Tibial nerve (tissue), 4 donors: ENCODE measurements at places on chromosomes 2 and 18. TPM values are rescaled to one million over a fixed set of nuclear protein-coding genes. Genes with fewer than 3 reads are reported as not detected.

Gene KIAA1328
- 23.4 TPM for total RNA-seq

Gene GREB1L
- 17.8 TPM for total RNA-seq

DNA sequence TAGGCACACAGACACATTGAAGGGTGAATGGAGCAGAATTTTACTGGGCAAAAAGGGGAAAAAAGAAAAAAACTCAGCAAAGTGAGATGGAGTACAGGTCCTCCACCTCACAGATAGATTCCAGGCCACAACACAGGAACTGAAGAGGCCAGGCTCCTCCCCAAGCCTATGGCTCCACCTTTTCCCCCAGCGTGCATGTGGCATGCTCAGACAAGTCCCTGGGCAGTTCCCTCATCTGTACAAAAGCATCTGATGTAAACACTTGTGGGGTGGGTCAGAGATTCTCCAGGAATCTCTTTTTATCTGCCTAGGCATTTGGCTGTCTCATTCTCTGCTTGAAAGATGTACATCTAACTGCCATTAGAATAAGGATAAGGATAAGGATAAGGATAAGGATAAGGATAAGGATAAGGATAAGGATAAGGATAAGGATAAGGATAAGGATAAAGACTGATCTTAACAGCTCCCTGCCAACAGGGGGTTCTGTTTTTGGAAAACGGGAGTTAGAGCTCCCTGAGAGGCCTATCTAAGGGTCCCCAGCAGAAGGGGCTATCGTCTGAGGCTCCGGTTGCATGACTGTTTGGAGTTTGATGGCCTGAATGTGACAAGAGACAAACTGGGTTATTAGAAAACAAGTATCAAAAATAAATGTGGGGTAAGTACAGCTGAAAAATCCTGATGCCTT is 17.2 kb upstream of the ASXL3 start:
- H3K4me3 ChIP-seq = no peak overlapping the region
- DNase-seq = no peak
- H3K27me3 ChIP-seq = no peaks in the 10 kb centered on the region
- no peaks in the 10 kb centered on the region for H3K36me3 ChIP-seq

DNA sequence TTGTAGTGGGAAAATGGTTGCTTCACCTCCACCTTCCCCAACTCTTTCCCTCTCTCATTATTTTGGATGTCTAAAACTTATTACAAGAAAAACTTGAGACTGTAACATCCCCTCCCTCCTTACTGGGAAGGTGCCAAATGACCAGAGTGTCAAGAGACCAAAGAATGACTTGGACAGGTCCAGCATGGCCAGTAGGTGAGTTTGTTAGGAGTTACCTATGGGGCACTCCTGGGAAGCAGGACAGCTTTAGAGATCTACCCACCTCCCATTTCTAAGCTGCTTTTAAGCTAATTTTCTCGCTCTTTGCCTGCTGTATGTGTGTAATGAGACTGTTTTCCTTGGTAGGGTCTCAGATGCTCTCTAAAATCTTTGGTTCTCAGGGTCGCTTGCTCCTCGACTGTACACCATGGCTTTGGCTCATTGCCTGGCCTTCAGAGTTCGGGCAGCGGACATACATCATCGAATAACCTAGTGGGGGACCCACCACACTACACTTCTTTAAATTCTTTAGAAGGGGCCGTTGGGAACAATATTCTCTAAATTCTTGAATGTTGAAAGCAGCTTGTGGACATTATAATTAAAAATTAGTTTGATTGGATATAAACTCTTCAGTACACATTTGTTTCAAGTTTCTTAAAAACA is 45.2 kb downstream of the SLC30A6 start:
- peaks cover 81% of the 10 kb centered on the region for H3K36me3 ChIP-seq
- H3K27ac ChIP-seq = no peak overlapping the region
- no peaks in the 10 kb centered on the region for H3K4me1 ChIP-seq
- no peak for DNase-seq
- H3K27me3 ChIP-seq = no peaks in the 10 kb centered on the region

GRCh38 chr2:102041351-102041750 is 49.6 kb downstream of the IL1R2 start:
- peaks cover 26% of the 10 kb centered on the region for H3K4me1 ChIP-seq
- H3K4me3 ChIP-seq = no peak overlapping the region
- H3K36me3 ChIP-seq = no peaks in the 10 kb centered on the region
- peak overlapping the region; percentile 19 for H3K27ac ChIP-seq
- H3K27me3 ChIP-seq = no peaks in the 10 kb centered on the region

DNA sequence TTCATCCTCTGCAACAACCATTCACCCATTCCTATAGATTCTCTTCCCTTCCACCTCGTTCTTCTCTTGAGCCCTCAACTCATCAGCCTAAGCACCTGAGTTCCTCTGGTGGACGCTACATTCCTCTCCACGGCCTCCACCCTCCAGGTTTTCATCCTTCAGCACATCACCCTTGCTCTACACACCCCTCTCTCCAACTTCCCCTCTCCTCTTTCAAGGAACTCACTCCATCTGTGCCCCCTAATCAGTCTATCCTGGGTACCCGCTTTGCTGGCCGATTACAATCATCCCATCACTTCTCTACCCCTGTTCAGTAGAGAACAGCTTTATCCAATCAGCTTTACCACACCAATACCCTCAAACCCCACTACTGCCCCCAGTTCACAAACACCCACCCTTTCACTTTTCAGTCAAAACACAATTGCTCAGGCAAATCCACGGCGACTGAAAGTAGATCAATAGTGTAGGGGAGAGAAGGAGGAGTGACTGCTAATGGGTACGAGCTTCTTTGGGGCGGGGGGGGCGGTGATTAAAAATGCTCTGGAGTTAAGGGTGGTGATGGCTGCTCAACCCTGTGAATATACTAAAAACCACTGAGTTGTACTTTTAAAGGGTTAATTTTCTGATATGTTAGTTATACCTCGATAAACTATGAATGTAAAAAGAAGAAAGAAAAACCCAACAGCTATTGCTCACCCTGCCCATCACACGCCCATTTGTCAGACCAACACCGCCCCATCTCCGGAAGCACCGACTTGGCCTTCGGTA is 857 bp downstream of the DYM start:
- H3K4me3 ChIP-seq = peak overlapping the region; percentile 85
- H3K4me1 ChIP-seq = peaks cover 7% of the 10 kb centered on the region
- no peaks in the 10 kb centered on the region for H3K27me3 ChIP-seq
- DNase-seq = no peak
- peak overlapping the region; percentile 90 for H3K27ac ChIP-seq

DNA sequence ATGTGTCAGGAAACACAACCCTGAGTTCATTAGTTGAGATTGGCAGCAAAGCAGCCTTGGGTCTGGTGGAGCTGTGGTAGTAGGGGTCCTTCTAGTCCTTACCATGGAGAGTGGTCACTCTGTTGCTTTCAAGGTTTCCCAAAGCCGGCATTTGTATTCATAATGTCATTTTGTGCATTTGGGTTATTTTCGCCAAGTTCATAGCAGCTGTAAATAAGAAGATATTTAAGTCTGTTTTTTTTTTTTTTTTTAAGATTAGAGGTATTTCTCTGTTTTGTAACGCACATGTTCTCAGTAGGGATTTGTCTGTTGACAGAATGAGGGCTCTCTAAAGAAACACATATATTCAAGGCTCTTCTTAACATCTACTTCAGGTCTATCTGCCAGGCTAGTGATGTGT is 114.1 kb downstream of the PRPF40A start:
- no peak overlapping the region for H3K4me3 ChIP-seq
- no peaks in the 10 kb centered on the region for H3K27me3 ChIP-seq
- H3K27ac ChIP-seq = no peak overlapping the region
- DNase-seq = no peak
- H3K4me1 ChIP-seq = no peaks in the 10 kb centered on the region

- H3K4me1 ChIP-seq = no peaks in the 10 kb centered on the region
- no peaks in the 10 kb centered on the region for H3K27me3 ChIP-seq
- H3K27ac ChIP-seq = no peak overlapping the region
- no peak overlapping the region for H3K4me3 ChIP-seq
Measured at GRCh38 chr18:40553029-40553428, 1402.0 kb upstream of the PIK3C3 start.

Gene ACMSD
- total RNA-seq = not detected

- no peak overlapping the region for H3K4me3 ChIP-seq
- no peaks in the 10 kb centered on the region for H3K4me1 ChIP-seq
- H3K36me3 ChIP-seq = no peaks in the 10 kb centered on the region
Measured at GRCh38 chr2:190859347-190860297, 21.0 kb upstream of the GLS start.
